Stimulated activated naive CD4-positive, alpha-beta T cell (primary cell): ENCODE measurements at places on chromosomes 7 and 10.

- no peak for DNase-seq
Observed at GRCh38 chr10:6211671-6212635, 9.2 kb downstream of the PFKFB3 start.

- no peak for DNase-seq
Observed at GRCh38 chr10:131964298-131964697, 17.4 kb downstream of the BNIP3 start.

- no peak for DNase-seq
Observed at GRCh38 chr7:135553346-135553745, 4.4 kb upstream of the NUP205 start.

DNA sequence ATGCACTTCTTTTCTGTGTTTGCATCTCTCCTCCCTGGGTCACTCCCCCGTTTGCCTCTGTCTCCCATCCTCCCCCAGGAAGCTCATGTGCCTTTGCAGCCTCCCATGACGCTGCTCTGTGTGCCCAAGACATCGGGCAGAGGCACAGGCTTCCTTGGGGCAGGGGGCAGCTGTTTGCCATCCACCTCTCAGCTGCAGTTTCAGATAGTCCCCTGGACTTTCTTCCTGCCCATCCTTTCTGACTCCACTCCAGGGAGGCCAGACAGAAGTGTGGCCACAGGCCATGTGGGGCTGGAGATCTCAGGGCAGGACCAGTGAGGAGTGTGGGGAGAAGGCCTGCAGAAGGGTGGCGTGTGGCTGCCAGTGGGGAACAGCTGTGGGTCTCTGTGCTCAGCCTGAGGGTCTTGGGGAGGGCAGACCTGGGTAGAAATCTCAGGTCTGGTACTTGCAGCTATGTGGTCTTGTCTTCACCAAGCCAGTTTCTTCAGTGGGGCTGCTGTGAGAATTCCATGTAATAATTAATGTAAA, 10.6 kb upstream of the SAMD8 start:
- DNase-seq = no peak

DNA sequence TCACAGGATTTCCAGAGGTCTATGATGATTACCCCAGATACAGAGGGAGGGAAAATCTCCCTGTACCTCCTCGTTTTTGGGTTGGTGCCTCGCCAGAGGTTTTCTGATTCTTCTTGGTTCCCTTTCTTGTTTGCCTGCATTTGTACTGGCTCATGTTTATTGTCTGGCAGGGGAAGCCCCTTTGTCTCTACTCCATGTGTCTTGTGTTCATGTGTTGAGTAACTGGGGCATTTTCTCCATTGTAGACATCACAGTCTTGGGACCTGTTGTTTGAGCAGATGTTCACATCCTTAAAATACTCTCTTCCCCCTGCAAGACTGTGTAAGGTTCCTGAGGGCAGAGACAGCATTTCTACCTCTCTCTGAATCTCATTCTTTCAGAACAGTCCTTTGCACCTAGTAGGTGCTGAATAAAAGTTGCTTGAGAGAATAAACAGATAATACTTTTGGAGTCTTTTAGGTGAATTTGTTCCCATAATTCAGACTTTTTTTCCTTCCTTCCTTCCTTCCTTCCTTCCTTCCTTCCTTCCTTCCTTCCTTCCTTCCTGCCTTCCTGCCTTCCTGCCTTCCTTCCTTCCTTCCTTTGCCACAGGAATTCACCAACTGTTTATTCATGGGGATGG, 25.1 kb downstream of the CDK14 start:
- no peak for DNase-seq

DNA sequence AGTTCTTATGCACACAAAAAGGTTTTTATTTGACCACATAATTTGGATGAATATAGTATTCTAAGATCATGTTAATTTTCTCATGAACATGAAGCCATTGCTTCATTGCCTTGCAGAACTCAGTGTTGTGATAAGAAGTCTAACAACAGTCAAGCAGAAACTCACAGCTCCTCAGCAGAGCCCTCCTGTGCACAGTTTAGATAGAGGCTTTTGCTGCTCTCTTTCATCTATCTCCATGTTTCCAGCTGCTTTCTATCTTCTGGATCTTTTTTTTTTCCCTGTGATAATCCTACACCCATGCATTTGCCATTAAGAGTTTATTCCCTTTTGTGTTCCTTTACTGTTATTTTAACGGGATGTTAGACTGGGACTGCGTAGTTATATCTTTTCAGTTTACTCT, 557.7 kb upstream of the LRRTM3 start:
- no peak for DNase-seq

DNA sequence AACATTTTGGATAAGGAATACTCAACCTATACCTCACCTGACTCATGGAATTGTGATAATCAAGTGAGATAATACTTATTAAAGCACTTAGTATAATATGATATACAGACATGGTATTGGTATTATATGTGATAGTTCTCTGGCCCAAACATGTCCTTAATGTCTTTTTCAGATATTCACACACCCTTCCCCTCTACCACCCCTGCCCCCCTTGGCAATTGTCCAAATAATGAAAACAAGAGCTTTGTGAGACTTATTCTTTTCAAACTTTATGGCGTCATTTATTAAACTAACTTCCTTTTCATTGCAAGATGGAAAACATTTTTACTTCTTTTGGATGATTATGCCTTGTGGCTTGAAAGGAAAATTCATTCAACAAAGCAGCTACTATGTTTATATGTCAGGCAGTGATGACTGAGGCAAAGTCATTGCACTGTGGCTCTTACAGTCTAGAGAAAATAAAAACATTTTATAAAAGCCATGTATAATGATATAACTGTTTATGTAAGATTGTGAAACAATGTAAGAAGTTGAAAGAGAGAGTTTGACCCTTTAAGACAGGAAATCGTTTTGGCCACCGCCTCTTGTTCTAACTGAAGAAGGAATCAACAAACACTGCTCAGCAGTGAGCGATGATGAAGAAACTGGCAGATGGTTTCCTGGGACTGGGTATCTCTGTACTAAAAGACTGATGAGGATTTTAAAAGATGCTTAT, 27.4 kb downstream of the MINPP1 start:
- no peak for DNase-seq

GRCh38 chr7:98399890-98400541, 874 bp downstream of the BAIAP2L1 start:
- no peak for DNase-seq

DNA sequence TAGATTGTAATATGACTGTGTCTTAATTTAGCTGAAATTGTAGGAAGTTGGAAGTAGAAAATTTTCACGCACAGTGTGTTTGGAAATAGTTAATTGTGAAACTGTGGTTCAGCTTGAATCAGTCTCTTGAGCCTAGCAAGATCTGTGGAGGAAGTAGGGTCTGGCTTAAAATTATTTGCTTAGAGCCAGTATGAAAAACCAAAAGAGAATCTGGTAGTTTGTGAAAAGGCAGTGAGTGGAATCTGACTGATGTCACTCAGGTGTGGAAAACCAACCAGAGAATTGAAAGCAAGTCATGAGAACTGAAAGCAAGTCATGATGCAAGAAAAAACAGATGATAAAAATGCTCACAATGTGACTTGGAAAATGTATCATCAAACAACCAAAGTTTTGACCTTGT, 11.5 kb downstream of the LIPJ start:
- no peak for DNase-seq

GRCh38 chr10:7243139-7243538, 167.7 kb downstream of the SFMBT2 start:
- DNase-seq = no peak

GRCh38 chr7:38600741-38601140, 30.4 kb downstream of the AMPH start:
- DNase-seq = no peak
